Activated CD4-positive, alpha-beta T cell treated with anti-CD3 and anti-CD28 coated beads, Interleukin-2, amount 50 U/mL, for 4 hours (primary cell): ENCODE measurements at places on chromosomes 16 and 17.

DNA sequence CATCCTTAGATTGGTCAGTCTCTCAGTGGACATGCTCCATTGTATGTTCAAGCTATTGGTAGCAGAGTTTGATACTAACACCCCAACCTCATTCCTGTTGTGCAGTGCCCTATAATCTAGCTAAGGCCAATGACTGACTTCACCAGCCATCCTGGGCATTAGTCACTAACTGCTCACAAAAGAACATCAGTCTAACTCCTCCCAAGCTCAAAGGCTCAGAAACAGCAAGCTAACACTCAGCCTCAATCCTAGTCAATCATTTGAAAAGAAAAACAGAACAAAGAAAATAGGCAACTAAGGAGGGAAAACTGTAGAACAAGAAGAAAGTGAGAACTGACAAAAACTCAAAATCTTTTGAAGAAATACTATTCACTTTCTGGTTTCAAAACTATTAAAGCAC is 199.1 kb upstream of the C17orf78 start:
- DNase-seq: no peak

GRCh38 chr17:77145612-77146245 is 5.0 kb downstream of the SEC14L1 start:
- no peak for DNase-seq

DNA sequence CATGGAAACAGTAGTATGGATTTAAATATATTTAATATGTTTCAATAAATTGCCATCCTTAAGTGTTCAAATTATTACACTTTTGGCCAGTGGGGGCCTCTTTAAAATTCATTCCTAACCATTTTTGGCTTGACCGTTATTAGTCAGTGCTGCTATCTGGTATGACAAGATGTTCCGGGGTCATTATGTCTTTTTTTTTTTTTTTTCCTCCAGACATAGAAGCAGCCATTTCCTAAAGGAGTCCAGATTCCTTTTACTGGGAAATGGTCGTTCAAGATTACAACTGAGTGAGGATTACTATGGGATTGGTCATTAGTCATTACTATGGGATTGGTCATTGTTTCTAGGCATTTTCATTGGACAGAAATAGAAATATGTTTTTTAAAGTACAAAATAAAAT is 53.4 kb downstream of the NF1 start:
- DNase-seq: no peak

- no peak for DNase-seq
Observed at GRCh38 chr17:27469256-27469655, 13.0 kb downstream of the KSR1 start.

DNA sequence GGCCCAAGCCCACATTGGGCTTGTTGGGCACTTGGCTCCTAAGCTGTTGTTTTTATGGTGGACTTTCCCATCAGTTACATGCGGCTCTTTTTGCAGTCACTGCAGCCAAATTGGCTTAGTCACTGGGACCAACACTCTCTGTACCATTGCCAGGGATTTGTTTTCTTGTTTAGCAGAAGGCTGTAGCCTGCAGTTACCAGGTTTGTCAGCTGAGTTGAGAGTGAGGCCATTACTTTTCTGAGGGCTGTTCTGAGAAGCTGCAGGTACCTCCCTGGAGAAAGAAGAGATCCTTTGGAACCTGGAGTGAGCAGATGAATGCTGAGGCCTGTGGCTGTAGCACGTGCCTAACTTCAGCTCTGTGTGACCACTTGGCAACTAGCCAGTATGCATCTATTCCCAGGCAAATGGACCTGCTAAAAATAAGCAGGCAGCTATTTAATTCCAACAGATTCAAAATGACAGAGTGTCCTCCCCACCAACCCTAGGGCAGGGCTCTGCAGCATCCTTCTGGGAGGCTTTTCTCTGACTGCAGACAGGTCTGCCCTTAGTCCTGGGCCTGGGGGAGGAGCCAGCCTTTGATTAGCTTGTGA is 12.9 kb downstream of the AKAP1 start:
- no peak for DNase-seq

DNA sequence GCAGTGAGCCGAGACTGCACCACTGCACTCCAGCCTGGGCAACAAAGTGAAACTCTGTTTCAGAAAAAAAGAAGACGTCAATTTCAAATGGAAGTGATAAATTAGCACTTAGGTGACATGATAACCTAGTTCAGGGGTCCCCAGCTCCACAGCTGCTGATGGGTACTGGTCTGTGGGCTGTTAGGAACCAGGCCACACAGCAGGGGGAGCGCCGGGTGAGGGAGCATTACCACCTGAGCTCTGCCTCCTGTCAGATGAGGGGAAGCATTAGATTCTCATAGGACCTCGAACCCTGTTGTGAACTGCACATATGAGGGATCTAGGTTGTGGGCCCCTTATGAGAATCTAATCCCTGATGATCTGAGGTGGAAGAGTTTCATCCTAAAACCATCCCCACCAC is 253.0 kb downstream of the FOXL1 start:
- no peak for DNase-seq

DNA sequence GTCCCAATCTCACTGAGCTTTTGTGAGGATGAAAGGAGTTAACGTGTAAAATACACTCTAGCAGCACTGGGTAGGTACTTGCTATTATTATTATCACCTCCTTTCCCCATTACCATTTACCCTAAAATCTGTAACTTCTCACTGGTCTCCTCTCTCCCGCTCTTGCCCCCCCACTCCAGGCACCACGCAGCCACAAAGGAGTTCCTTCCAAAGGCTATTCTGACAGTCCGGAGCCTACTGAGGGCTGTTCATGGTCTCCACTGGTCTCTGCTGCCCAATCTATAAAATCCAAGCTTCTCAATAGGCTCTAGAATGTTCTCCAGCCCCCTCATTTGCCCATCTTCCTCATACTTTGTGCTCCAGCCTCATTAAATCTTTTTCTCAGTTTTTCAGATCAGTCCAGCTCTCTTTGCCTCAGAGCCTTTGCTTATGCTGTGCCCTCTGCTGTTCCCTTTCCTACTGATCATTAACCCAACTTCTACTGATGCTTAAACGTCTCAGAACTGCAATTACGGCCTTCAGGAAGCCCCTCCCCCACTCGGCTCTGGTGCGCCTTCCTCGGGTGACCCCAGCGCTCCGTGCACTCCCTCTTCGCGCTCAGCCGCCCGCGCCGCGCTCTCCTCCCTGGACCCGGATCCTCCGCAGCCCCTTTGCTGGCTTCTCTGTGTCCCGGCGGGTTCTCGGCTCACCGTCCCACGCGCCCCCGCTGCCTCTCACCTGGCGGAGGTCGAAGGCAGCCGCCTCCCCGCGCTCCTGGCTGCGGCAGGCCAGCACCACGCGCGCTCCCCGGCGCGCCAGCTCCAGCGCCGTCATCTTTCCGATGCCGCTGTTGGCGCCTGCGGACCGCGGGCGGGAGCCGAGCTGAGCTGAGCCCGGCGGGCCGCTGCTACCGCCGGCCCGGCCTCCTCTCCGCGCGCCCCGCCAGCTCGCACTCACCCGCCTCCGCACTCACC is 737 bp downstream of the DHRS13 start:
- DNase-seq: peak; percentile 48

DNA sequence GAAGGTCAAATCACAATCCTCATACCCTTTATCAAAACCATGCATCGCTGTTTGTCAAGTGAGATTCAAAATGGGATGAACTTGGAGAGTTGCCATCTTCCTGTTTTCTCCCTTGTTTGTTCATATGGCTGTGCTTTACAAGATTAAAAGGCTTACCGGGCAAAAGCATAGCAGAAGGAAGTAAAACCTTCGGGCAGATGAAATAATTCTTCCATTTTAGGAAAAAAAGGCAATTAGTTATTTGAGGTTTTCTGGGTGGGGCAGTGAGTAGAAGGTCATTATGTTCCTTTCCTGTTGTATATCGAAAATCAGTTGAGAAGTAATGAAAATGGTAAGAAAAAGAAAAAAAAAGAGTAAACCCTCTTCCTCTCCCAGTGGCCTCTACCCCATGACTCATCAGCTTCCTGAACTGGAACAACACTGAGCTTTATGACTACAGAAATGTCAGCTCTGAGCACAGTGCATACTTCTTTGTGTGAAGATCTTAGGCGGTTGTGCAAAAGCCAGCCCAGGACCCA is 369.2 kb downstream of the CDH13 start:
- no peak for DNase-seq
